ENCODE measurements at places on chromosomes 7 and 10.

DNA sequence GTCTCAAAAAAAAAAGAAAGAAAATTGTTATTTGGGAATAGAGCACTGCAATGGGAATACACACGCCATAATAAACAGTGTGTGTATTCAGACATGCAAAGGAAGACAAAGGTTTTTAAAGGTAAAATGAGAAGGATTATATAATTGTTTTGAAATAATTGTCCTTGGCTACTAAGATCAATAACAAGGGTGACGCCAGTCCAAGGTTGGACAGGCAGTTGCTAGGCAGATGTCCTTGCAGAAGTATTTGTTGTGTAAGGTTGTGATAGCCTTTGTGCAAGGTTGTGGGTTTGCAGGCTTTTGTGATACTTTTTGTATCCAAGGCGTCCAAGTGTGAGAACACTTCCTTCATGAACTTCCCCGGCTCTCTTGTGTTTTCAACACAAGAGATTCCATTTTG, 72.3 kb upstream of the PRLHR start:
- DNase-seq, result no peak

GRCh38 chr10:112235920-112236319, 47.3 kb upstream of the TECTB start:
- no peak for DNase-seq

- no peak for DNase-seq
These were observed 38.4 kb upstream of the PHYHIPL start for GRCh38 chr10:59138052-59138451.

DNA sequence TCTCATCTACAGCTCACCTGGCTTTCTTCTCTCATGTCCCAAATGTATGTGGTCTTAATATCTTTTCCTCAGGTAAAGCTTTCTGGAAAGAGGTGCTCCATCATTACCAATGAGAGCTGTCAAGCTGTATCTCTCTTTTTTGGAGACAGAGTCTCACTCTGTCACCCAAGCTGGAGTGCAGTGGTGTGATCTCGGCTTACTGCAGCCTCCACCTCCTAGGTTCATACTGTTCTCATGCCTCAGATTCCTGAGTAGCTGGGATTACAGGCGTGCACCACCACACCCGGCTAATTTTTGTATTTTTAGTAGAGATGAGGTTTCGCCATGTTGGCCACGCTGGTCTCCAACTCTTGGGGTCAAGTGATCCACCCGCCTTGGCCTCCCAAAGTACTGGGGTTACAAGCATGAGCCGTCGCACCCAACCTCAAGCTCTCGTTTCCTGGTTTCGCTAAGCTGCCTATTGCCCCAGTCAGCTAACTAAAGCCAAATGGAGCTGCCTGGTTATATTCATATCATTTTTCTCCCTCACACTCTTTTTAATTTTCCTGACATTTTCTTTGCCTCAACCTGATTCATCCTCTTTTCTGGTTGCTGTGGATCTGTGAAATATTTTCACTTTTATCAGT, 60.5 kb downstream of the SUFU start:
- DNase-seq, result no peak

GRCh38 chr7:38477333-38477732, 153.8 kb downstream of the AMPH start:
- DNase-seq, result no peak
